ENCODE measurements at places on chromosomes 3 and 15. TPM values are rescaled to one million over a fixed set of nuclear protein-coding genes. Genes with fewer than 3 reads are reported as not detected.

FYCO1 gene
- total RNA-seq, result 29.9 TPM

RPL39L gene
- total RNA-seq, result 65.0 TPM

DAZL gene
- not detected for total RNA-seq

FSD2 gene
- not detected for total RNA-seq

ZNF662 gene
- 1.9 TPM for total RNA-seq

MRPS22 gene
- total RNA-seq, result 126 TPM
